ENCODE measurements at places on chromosomes 16 and 17. TPM values are rescaled to one million over a fixed set of nuclear protein-coding genes. Genes with fewer than 3 reads are reported as not detected.

The CANT1 gene
- 54.7 TPM for total RNA-seq

The DHX40 gene
- 17.1 TPM for total RNA-seq

The CCDC154 gene
- 0.44 TPM for total RNA-seq

The GNPTG gene
- total RNA-seq: 22.5 TPM

The RNF43 gene
- total RNA-seq: 0.47 TPM

The TMEM106A gene
- 18.2 TPM for total RNA-seq

The ACSM2B gene
- total RNA-seq: not detected

The CNTD1 gene
- total RNA-seq: not detected

The ESRP2 gene
- 0.10 TPM for total RNA-seq

The TBC1D28 gene
- total RNA-seq: not detected

The SYNGR3 gene
- total RNA-seq: 26.3 TPM

The CMTM2 gene
- 0.80 TPM for total RNA-seq

The ZFHX3 gene
- 0.34 TPM for total RNA-seq

The PIK3R6 gene
- total RNA-seq: 2.1 TPM

The HAP1 gene
- total RNA-seq: not detected

The GUCY2D gene
- total RNA-seq: not detected

The EFNB3 gene
- total RNA-seq: 0.08 TPM

The NACA2 gene
- total RNA-seq: 0.60 TPM

The ABI3 gene
- total RNA-seq: 32.8 TPM

The ZNF423 gene
- not detected for total RNA-seq

The MYO1C gene
- 31.1 TPM for total RNA-seq

The QPRT gene
- 6.3 TPM for total RNA-seq

The ZNF469 gene
- total RNA-seq: 0.59 TPM

The ZSCAN32 gene
- total RNA-seq: 19.4 TPM

The TCF25 gene
- 189 TPM for total RNA-seq

The KRT32 gene
- not detected for total RNA-seq

The CNGB1 gene
- not detected for total RNA-seq

The PMP22 gene
- 0.54 TPM for total RNA-seq

The C17orf50 gene
- not detected for total RNA-seq

The HIGD1B gene
- total RNA-seq: not detected

The CALB2 gene
- total RNA-seq: not detected

The NOTUM gene
- total RNA-seq: 1.5 TPM

The HP gene
- not detected for total RNA-seq

The XYLT1 gene
- total RNA-seq: 20.1 TPM

The KRT16 gene
- not detected for total RNA-seq

The SLC35G6 gene
- not detected for total RNA-seq

The C17orf78 gene
- not detected for total RNA-seq

The CDRT15L2 gene
- not detected for total RNA-seq

The CLDN9 gene
- not detected for total RNA-seq

The GAST gene
- not detected for total RNA-seq

The TCAP gene
- total RNA-seq: 1.4 TPM

The NETO2 gene
- 28.0 TPM for total RNA-seq

Measured in activated T-helper 1 cell treated with anti-CD3 and anti-CD28 coated beads, Interleukin-12 subunit alpha, Interleukin-12 subunit beta, Interleukin-2, Interleukin-4 antibody, amounts not matched to agents 30 ng/mL and 10 ng/mL and 1 ng/mL, durations not matched to agents 14 hours and 24 hours and 36 hours (primary cell).